ENCODE measurements at places on chromosomes 2 and 18.

- DNase-seq: peak; percentile 47
Observed at GRCh38 chr2:54461261-54461660, 5.1 kb downstream of the SPTBN1 start.

DNA sequence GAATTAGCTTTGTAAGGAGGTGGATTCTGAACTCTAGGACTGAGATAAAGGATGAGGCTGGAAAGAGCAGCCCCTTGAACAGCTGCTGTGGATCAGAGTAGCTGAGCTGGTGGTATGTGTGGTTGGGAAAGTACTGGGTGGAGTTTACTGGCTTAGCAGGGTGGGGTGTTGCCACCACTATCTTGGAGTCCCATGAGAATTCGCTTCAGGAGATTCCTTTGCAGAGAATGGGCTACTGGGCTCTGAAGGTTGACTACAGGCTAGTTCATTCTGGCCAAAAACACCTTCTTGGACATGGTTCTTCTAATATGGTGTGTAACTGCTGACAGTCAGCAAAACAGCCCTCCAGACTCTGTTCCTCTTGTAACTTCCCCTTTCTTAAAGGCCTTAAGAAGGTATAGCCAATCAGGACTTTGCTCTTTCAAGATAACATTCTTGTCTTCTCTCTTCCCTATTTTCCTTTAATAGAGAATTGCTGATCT, 52.7 kb downstream of the TET3 start:
- peak; percentile 5 for DNase-seq

GRCh38 chr2:148967578-148967977, 70.9 kb upstream of the LYPD6B start:
- DNase-seq: no peak

DNA sequence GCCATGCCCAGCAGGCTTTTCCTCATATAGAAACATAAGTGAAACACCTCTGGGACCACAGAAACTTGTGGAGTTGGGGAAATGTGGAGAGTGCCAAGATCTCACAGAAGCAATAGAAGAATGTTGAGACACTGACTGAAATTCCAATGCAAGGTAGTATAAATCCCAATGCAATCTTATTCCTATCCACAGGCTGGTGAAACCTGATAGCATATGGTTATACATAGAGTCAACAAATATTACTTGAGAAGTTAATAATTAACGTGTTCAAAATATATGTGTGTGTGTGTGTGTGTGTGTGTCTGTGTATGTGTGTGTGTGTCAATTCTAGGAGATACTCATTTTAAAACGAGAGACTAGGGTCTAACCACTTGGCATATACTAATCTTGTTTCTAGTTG, 776.8 kb upstream of the ACVR2A start:
- DNase-seq: no peak

GRCh38 chr2:168149150-168149974, 98.0 kb downstream of the STK39 start:
- DNase-seq: no peak

- DNase-seq: no peak
Observed at GRCh38 chr2:18253686-18254197, 306.7 kb downstream of the RDH14 start.

- peak; percentile 99 for DNase-seq
Observed at GRCh38 chr2:239275044-239275685, 125.7 kb downstream of the HDAC4 start.

DNA sequence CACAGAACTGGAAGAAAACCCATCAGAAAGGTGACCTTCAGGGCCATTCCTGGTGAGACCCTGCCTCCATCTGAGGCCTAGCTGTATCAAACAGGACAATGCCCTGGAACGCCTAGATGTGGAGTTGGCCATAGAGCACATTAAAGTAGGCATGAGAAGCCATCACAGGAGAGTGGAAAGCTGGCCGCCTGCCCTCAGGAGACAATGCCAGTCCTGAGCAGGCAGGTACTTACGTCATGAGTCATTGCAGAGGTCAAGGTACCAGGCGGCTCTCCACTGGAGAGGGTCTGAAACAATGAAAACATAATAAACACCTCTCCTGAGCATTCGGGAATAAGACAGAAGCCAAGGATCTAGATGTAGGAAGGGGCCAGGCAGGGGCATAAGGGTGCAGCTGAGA, 68.6 kb downstream of the CCDC93 start:
- DNase-seq: no peak

- DNase-seq: peak; percentile 65
Observed at GRCh38 chr18:74551936-74552555, 17.7 kb downstream of the CNDP1 start.

DNA sequence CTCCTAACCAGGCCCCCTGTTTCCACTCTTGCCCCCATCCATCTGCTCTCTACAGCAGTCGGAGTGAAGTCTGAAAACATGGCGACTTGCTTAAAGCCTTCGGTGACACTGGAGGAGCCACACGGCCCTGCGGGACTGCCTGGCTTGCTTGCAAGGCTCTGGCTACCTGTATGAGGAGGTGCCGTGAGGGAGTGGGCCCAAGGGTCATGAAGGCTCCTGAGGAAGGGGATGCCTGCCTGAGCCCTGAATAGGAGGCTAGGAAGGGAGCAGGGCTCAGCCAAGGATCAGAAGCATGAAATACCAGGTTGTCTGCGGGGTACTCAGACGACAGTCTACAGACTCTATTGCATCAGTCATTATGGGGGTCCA, 75.4 kb downstream of the EMX1 start:
- DNase-seq: no peak

DNA sequence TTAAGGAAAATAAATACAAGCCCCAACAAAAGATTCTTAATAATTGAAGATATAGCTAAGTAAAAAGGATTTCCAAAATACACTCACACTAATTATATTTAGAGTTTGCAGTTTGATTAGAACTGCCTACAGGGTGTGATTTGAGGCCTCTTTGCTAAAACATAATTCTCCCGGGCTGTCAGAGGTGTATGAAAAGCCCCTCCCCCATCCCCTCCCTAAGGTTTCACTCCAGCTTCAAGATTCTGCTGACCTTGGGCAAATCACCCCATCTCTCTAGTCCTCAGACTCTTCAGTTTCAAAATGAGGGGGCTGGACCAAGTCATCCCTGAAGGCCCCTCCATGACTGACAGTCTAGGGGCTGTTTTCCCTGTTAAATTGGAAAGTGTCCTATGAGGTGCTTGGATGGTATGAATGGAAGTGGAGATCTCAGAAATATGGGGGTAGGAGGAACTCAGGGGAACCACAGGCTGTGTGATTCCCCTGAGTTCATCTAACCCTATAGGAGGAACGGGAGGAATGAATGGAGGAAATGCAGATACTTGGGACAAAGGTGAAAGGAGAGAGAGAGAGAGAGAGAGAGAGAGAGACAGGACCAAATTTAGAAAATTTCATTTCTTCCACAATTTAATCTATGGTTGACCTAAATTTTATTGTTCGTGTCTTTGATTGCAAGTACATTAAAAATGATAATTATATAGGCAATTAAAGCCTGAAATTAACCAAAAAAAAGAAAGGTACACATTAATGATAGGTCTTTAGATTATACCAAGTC, 107.5 kb downstream of the SPP2 start:
- no peak for DNase-seq

DNA sequence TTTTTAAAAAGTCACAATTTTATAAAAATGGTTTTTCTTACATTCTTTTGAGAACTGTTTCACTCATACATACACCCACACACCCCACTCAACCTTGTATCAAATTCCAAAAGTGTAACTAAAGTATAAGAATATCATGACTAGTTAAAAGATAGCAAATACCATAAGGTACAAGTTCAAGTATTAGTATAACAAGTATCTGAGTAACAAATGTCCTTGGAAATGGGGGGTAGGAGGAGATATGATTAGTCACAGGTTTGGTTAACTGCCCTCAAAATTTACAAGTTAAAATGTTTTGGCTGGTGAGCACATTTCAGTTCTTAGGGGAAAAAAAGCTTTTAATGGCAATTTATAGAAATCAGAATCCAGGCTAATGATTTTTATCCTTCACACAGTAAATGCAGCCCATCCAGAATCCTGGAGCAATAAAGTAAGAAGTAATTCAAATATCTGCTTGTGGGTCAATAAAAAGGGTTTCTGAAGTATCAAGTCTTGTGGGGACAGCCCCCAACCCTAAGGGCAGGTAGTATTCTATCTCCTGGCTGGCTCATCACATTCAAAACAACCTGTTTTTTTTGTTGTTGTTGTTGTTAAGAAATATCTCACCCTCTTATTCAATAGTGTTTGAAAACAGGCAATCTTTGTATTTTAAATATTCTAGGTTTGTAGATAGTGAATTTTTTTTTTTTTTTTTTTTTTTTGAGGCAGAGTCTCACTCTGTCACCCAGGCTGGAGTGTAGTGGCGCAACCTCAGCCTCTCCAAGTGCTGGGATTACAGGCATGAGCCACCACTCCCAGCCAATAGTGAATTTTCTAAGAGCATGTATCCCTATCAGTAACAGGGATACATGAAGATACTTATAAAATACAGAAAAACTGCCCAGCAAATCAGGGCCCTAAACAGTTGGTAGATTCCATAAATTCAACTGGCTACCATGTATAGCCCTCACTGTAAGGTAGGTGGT, 14.5 kb downstream of the IAH1 start:
- no peak for DNase-seq

- DNase-seq: no peak
Observed at GRCh38 chr2:21657445-21657844, 533.7 kb downstream of the TDRD15 start.

- DNase-seq: no peak
Observed at GRCh38 chr18:57635003-57635822, 13.6 kb upstream of the NARS1 start.

DNA sequence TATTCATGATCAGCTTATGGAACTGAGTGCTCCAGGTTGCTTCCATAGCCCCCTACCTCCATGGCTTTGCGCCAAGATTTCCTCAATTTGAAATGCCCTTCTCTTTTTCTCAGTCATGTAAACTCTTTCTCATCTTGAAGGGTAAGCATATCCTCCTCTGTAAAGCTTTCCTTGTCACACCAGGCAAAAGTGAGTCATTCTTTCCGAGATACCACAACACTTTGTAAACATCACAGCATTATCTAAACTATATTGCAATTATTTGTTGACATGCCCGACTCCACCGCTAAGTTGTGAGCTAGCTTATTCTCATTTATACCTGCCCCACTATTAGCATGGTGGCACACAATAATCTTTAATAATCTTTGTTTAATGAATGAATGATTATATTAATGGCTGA, 419.5 kb upstream of the CHST9 start:
- DNase-seq: peak; percentile 8

GRCh38 chr2:168698969-168699368, 103.5 kb upstream of the NOSTRIN start:
- DNase-seq: no peak

DNA sequence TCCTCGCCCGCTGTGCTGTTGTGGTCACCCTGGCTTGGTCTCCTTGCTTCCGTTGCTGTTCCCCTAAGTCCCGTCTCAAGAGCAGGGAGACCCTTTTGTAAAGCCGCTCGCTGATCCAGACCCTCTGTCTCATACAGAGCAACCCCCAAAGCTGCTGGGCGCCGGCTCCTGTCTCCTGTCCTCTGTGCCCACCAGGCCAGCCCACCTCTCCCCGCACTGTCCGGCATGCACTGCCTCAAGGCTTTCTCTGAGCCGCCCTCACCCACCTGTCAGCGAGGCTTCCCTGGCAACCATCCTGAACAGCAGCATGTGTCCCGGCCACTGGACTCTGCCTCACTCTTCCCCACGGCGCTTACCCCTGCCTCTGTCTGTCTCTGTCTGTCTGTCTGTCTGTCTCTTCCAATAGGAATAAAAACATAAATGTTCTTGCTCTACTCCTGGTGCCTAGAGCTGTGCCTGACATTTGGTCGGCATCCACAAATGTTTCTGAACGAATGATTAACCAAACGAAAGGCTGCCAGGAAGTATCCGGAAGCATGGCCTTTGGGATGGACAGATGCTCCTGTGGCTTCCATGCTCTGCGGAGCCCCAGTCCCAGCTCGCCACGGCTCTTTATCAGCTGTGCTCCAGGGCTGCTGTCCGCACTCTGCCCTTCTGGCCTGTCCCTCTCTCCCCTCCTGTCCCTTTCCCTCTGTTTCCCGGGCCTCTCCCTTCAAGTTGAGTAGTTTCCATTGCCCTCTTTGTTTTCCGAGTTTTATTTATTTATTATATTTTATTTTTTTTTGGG, 7.8 kb downstream of the COLEC11 start:
- no peak for DNase-seq

- no peak for DNase-seq
Observed at GRCh38 chr2:103805746-103806145, 1043.9 kb downstream of the TMEM182 start.

DNA sequence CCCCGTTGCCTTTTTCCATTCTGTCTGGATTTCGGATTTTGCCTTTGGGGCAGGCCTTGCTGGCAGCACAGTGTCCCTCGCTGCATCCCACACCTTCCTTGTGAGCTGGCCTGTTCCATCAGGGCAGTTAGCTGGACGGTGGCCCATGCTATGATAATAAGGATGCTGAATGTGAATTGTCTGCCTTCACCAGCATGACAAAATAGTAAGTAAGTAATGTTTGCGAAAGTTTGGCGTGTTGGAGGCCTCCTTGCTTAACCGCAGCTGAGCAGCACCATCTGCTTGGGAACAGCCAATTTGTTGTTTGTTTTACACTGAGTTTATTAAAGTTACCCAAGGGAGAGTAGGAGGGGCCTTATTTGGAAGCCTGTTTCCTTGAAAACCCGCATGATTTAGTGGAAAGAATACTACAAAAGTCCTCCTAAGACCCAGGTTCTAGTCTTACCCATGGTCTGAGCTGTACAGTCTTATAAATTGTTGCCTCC, 469.7 kb upstream of the FANCL start:
- DNase-seq: no peak

DNA sequence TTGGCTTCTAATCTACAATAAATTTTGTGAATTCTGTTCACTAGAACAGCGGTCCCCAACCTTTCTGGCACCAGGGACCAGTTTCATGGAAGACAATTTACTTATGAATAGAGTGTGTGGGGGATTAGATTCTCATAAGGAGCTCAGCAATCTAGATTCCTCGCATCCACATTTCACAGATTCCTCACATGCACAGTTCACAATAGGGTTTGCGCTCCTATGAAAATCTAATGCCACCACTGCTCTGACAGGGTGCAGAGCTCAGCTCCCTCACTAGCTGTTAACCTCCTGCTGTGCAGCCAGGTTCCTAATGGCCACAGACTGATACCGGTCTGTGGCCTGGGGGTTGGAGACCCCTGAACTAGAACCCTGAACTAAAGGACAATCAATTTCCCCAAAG, 1568.6 kb upstream of the NXPH2 start:
- DNase-seq: no peak

GRCh38 chr2:164138750-164139149, 402.9 kb upstream of the FIGN start:
- no peak for DNase-seq

DNA sequence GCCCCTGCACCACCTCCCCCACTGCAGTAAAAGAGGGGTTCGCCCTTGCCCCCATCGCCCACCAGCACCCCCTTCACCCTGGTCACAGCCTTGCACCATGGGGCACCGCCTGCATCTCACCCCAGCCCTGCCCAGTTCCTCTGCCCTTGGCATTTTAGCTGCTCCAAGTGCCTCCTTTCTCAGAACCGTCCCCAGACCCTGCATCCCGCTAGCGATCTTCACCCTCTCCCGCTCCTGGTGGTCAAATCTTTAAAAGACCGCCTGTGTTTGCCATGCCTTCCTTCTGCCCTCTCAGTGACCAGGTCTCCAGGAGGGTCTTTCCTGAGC, 114.7 kb upstream of the OTOS start:
- no peak for DNase-seq

- no peak for DNase-seq
Observed at GRCh38 chr2:104746858-104747257, 107.1 kb upstream of the POU3F3 start.

Data from RPMI7951 (cell line).